ENCODE measurements at places on chromosomes 12 and 14.

GRCh38 chr12:104569346-104570173, 112.8 kb downstream of the CHST11 start:
- DNase-seq: no peak

- DNase-seq: peak; percentile 56
Observed at GRCh38 chr12:105705765-105706164, 375.3 kb downstream of the C12orf75 start.

GRCh38 chr12:98113548-98113947, 401.8 kb upstream of the TMPO start:
- DNase-seq: no peak

- DNase-seq: no peak
Observed at GRCh38 chr12:50542448-50542847, 37.7 kb downstream of the DIP2B start.

- peak; percentile 56 for DNase-seq
Observed at GRCh38 chr12:113862590-113863454, 103.3 kb downstream of the RBM19 start.

DNA sequence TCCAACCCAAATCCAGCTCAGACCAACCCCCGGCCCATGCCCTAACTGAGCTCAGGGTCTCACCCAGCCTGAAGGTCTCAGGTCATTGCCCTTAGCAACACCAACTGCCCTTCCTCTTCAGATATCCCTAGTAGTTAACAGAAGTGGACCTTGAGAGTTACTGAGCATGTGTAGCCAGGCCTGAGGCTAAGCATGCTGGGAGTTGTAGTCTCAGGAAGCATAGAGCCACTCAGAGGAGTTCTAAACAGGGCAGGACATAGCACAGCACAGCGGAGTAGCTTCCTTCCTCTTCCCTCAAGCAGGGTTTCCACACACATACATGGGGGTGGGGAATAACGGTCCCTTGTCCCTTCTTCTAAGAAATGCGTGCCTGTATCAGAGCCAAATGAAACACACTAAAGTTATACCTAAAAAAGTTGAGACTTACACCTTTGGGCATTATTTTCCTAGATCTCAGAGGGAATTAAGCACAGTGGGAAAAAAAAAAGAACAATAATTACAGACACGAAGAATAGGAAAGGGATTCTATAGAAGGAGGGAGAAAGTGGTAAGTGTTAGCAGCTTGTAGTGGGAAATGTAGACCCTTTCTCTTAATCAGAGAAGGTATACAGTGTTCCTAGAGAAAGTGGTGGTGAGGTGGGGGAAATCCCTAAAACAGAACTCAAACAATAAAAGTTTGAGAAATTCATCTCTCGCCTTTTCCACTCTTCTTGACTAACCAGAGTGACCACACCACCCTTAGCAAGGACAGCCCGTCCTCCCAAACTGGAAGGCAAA, 4.4 kb downstream of the KMT2D start:
- DNase-seq: peak; percentile 30

- DNase-seq: no peak
Observed at GRCh38 chr12:107888789-107889188, 114.3 kb downstream of the ASCL4 start.
